Neural progenitor cell (in vitro differentiated cells): ENCODE measurements at places on chromosomes 1 and 21.

GRCh38 chr1:115240297-115240696 lies 97.8 kb downstream of the NGF start:
- DNase-seq, result no peak

DNA sequence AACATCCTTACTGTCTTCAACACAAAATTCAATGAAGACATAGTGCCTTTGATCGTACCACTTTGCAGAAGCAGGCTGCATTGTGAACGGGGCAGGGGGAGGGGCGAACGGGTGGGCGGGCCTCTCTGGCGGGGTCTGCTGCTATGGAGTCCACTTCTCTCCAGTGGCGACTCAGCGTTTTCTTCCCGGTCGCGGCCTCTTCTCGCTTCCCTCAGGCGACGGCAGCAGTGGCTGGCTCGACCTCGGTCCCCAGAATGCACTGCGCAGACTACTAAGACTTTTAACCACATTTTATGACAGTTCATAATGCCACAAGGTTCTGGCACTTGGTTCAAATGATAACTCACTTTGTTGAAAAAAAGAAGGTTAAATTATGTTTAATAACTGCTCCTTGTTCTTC lies 21.2 kb downstream of the GBP2 start:
- DNase-seq, result no peak

DNA sequence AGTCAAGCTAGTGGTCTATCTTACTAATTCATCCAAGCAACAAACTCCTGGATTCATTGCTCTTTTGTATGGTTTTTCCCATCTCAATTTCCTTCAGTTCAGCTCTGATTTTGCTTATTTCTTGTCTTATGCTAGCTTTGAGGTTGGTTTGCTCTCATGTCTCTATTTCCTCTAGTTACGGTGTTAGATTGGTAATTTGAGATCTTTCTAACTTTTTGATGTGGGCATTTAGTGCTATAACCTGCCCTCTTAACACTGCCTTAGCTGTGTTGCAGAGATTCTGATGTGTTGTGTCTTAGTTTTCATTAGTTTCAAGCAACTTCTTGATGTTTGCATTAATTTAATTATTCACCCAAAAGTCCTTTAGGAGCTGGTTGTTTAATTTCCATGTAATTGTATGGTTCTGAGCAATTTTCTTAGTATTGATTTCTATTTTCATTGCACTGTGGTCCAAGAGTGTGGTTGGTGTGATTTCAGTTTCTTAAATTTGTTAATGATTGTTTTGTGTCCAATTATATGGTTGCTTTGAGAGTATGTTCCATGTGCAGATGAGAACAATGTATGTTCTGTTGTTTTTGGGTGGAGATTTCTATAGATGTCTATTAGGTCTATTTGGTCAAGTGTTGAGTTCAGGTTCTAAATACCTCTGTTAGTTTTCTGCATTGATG lies 154.6 kb downstream of the PLPPR5 start:
- no peak for DNase-seq

GRCh38 chr1:3785456-3786157 lies 10.7 kb downstream of the LRRC47 start:
- DNase-seq, result peak; percentile 43

GRCh38 chr1:94544706-94545490 lies 3.3 kb upstream of the F3 start:
- no peak for DNase-seq

DNA sequence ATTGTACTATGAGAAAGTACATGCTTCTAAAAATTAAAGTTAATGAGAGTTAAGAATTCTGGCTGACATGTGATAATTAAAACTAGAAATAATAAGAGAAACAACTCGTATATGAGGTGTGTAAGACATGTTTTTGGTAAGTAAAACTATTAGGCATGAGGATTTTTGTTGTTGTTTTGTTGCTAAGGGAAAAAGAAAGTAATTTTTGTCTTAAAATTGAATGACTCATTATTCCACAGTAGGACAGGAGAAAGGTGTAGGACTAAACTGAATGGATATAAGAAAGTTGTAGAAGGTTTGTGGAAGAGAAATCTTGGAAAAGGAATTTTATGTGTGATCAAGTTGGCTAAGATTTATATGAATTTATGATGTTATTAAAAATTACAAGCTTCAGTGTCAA lies 54.8 kb downstream of the TBX19 start:
- DNase-seq, result no peak
